ENCODE measurements at places on chromosomes 2 and 18.

GRCh38 chr2:64422466-64422865 lies 31.5 kb upstream of the LGALSL start:
- no peak for DNase-seq

DNA sequence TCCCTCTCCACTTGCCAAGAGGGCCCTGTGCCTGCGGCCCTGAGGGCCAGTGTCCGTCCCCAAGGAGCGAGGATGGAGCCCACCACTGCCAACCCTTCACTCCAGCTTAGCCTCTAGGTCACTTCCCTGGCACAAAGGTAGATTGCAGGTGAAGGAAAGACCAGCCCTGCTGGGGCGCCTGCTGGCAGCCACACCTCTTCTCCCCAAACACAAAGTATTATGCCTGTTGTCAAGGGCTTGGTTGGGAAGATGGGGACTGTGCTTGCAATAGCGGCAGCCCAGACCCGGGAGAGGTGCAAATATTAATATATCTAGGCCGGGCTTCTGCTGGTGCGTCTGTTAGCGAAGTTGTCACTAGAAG lies 7.7 kb downstream of the KCNF1 start:
- no peak for DNase-seq

DNA sequence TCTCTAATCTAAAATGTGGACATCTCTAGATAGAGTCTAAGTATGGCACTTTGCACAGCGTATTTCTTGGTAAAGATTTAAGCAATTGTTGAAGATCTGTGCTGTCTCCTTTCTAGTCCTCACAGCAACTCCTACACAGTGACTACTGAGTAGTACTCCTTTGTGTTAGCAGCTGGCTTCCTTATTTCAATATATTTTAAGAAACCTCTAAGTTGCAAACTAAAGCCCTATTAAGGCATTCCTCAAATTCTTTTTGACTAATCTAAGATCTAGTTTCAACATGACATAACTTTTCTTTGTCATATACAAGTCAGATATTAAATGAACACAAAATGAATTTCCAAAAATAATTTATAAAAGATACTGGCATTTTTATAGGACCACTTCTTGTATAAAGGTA lies 121.8 kb upstream of the DNAJC10 start:
- DNase-seq, result no peak

GRCh38 chr2:229714736-229715541 lies 584 bp upstream of the DNER start:
- peak; percentile 46 for DNase-seq

- DNase-seq, result no peak
Measured at GRCh38 chr2:24540011-24540477, 49.0 kb downstream of the NCOA1 start.

DNA sequence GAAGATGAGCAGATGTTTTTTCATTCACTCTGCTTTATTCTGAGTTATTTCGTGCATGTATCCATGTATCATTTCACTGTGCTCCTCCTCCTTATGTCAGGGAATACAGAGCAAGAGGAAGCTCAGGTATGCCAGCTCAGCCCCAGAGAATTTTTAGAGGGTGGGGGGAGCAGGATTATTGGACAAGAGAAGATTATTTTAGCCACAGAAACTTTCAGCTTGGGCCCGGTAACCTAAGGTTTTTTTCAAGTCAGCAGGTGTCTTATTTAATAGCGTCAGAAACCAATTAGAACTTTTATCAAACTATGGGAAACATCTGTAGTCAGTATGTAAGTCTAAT lies 232.9 kb upstream of the SIX3 start:
- no peak for DNase-seq

- DNase-seq, result no peak
Measured at GRCh38 chr2:37243435-37243834, 12.0 kb downstream of the NDUFAF7 start.

GRCh38 chr2:54579682-54580620 lies 123.8 kb downstream of the SPTBN1 start:
- no peak for DNase-seq

DNA sequence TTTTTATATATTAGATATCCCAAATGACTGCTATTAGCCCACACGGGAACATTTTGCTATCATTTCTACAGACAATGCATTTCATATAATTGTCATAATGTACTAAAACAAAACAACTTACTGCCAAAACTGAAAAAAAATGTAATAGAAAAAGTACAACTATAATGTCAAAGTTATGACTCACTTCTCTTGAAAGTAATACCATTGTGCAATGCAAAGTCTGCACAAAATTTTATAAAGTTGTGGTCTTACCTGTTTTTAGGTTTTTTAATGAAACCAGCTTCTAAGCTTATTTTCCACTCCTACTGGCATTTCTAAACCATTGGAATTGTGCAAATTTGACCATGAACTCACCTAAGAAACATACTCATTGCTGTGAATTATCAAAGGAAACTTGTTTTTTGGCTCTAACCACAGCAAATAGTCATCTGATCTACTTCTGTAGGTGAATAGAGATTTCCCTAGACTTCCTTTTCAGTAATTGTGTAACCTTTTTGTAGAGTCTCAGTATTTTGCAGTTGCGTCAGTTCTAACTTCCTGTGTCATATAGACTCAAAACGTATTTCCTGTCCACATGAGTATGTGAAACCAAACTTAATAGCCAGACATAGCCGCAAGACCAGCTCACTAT lies 31.9 kb upstream of the TFPI start:
- DNase-seq, result no peak

- DNase-seq, result no peak
Measured at GRCh38 chr18:8882632-8883408, 177.5 kb downstream of the MTCL1 start.

DNA sequence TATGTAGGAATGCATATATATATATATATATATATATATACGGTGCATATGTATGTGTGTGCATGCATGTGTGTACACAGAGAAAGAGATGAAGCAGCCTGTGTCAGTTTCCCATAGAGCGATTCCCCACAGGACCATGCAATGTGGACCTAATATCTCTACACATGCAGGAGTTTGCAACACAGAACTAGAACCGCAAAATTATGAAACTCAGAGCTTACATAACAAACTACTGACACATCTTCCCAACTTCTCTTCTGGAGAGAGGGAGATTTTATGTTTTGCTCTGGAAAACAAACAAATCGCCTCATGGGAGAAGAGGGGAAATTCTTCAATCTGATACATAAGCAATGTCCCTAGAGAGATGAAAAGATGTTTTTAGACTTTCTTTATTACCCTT lies 377.2 kb downstream of the LRATD1 start:
- no peak for DNase-seq

DNA sequence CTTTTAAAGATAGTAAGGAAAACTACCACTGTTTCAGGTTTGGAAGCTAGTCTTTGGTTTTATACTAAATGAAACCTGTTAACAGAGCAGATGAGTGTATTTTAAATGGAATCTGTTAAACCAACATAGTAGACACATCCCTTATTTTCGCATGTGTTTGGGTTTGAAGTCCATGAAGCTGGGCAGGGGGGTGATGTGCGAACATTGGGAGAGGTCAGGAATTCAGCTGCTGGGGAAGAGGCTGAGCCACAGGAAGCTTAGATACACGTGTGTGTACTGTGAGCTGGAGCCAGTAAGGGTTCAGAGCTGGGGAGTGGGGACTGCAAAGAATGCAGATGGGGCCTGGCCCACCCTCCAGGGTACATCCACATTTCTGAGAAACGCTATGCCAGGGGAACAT lies 176.9 kb downstream of the VAPA start:
- no peak for DNase-seq

DNA sequence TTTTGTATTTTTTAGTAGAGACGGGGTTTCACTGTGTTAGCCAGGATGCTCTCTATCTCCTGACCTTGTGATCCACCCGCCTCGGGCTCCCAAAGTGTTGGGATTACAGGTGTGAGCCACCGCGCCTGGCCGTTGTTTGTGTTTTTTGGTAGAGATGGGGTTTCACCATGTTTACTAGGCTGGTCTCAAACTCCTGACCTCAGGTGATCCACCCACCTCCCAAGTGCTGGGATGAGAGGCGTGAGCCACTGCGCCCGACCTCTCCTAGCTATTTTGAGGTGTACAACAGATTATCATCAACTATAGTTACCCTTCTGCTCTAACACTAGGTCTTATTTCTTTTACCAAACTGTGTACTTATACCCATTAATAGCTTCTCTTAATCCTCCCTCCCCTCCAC lies 28.9 kb upstream of the MRPL33 start:
- DNase-seq, result no peak

- no peak for DNase-seq
Measured at GRCh38 chr2:36380624-36381481, 25.3 kb downstream of the CRIM1 start.

DNA sequence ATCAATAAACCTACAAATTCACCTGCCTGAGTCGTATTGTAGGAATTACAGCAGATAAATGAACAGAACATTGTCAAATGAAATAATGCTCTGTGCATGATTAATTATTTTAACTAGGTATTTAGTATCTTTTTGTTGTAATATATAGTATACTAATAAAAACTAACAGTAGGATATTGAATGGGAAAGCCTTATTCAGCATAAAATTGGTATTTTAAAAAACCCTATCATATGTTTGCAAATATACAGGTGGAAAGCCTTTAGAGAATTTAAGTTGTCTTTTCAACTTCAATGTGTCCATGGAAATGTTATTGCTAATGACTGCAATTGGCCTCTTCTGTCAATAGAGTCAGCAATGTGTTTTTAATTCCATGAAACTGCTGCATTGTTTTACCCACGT lies 40.8 kb upstream of the SLC35F5 start:
- no peak for DNase-seq
